ENCODE measurements at places on chromosomes 7 and 10. TPM values are rescaled to one million over a fixed set of nuclear protein-coding genes. Genes with fewer than 3 reads are reported as not detected.

Gene HOGA1
- polyA plus RNA-seq: 2.7 TPM

Gene MKX
- 4.2 TPM for polyA plus RNA-seq

Gene LBX1
- polyA plus RNA-seq: not detected

Gene TBXAS1
- polyA plus RNA-seq: 2.6 TPM

Gene MYO3A
- polyA plus RNA-seq: not detected

Gene PTPRN2
- 1.4 TPM for polyA plus RNA-seq

Gene KAZALD1
- polyA plus RNA-seq: not detected

Gene MAGI2
- 67.8 TPM for polyA plus RNA-seq

Gene ZNF727
- polyA plus RNA-seq: 9.8 TPM

Gene CALML5
- polyA plus RNA-seq: not detected

Gene NEBL
- 10.8 TPM for polyA plus RNA-seq

Gene OR9A2
- polyA plus RNA-seq: not detected

Gene AKR1C2
- 29.0 TPM for polyA plus RNA-seq

Gene NAT16
- not detected for polyA plus RNA-seq
